Amniotic stem cell (primary cell): ENCODE measurements at places on chromosomes 12 and 14.
A peak's percentile ranks its signal among the peaks of the same experiment; 100 is the strongest.

DNA sequence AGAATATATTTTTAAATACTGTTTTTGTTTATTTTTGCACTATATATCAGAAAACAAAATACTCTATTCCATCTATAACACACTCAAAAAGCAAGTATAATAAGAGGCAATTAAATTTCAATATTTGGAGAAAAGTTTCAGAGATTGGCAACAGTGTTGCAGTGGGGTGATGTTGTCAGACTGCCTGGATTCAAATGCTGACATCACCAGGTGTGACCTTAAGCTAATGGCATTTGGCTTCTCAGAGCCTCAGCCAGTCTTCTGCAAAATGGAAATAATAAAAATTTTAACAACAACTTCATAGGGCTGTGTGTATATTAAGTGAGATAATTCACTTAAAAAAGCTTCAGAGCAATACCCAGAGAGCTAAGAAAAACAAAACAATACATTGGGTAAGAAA lies 74.7 kb downstream of the TMTC1 start:
- DNase-seq = no peak

GRCh38 chr14:51365241-51365965 lies 125.4 kb downstream of the TMX1 start:
- DNase-seq = no peak

DNA sequence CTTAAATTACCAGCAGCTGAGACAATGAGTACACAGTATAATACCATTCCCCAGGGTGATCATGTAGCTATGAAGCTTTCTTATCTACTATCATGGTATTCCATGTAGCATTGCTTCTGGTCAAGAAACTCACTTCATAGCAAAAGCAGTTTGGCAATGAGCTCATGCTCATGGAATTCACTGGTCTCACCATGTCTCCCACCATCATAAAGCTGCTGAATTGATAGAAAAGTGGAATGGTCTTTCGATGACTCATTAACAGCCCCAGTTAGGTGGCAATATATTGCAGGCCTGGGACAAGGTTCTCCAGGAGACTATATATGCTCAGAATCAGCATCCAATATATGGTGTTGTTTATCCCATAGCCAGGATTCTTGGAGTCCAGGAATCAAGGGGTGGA lies 553.7 kb downstream of the FOXG1 start:
- no peak for DNase-seq

DNA sequence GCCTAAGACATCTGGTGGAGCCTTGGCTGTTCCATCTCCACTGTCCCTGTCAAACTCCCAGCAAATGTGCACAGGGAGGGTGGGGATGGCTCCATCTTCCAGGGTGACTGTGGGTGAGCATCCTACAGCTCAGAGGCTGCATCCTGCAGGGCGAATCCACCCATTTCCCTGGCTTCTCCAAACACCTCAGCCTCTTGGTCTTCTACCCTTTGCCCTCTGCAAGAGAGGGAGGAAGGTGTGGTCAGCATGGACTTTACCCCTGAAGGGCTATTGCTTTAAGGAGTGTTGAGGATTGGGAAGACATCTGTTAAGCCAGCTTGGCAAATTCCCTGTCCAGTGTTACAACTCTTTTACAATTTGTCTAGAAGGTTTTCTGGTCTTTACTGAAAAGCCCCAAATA lies 23.1 kb upstream of the DGLUCY start:
- DNase-seq = no peak

DNA sequence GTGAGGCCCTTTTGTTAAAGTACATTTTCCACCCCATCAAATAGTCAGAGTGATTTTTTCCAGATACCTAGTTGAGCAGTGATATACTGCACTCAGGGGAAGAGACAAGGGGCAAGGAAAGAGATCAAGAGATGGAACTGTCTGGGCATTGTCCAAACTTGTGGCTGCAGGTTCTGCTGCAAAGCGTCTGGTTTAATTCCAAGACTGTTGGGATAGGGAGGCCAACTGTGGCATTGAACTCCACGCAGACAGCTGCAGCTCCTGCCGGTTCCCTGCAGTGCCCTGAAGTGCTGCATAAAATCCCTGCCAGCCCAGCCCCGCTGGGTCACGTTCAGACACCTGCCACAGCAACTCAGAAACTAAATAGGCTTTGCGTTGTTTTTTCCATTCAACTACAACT lies 30.5 kb downstream of the RPH3A start:
- DNase-seq = no peak

DNA sequence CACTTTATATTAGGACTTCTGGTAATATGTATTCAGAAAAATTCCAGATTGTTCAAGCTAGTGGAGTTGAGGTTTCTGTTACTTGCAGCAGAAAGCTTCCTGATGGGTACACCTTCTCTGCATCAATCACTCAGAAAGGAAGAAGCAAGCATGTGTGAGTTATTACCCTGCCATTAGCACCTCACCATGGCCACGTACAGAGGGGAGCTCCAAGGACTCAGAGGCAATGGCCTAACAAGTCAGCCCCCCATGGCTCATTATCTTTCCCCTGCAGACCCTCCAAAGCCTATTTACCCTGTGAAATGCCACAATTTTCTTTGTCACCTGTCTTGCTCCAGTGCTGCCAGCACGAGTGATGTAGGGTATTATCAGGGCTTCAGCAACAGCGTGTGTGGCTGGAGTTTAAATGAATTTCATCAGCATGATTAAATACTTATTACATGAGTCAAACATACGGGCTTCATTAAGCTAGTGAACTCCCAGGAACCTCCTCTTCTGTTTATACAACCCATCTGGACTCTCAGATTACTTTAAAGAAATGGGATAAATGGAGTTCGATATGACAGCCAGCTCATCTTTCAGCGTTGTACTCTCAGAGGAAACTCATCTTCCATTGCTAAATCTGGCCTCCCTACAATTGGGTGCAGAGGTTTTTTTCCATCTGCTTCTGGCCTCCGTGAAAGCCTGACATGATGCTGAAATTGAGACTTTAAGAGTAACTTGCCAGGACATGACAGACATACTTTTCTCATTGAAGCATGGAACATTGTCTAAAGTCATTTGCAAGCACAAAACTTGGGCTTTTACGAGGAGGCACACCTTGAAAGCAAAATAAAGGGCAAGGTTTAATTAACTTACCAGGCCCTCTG lies 135.9 kb downstream of the TMEM30B start:
- DNase-seq = peak; percentile 79
